ENCODE measurements at places on chromosomes 2 and 18.

- no peak for DNase-seq
Measured at GRCh38 chr18:37361335-37362157, 204.1 kb downstream of the CELF4 start.

DNA sequence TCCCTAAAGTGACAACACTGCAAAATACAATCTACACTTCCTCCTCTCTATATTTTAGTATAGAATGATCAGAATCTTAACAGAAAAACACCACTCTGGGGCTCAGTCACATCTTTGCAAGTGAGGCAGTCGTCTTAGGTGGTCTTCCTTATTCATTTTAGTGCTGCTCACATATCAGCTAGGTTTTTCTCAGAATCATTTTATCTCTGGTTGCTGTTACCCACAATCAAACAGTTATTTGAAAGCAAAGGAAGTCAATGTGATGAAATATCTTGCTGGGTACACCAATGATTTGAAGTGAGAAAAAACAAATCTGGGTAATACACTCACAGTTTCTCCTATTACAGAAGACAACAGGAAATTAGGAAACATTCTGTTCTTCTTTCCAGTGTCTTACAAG is 275.2 kb downstream of the DSEL start:
- DNase-seq, result no peak

- peak; percentile 50 for DNase-seq
Measured at GRCh38 chr2:168518555-168519066, 62.5 kb downstream of the CERS6 start.

DNA sequence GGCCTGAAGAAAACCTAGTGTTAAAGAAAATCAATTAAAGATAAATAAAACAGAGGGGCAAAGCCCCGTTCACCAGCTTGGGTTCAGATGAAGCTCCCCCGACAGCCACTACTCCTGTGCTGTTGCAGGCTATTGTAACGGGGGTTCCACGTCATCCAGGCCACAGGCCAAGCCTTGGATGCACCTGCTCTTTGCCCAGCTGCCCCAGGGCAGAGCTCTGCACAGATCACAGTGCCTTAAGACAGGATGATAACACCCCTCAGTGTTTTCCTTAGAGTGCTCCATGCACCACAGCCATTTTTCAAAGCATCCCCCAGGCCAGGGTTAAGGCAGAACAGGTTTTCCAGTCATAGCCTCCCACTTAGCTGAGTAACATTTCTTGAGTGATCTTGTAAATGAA is 32.0 kb downstream of the FASTKD2 start:
- no peak for DNase-seq

GRCh38 chr18:72652990-72653593 is 109.0 kb upstream of the CBLN2 start:
- DNase-seq, result peak; percentile 52

- no peak for DNase-seq
Measured at GRCh38 chr2:200376513-200377354, 70.2 kb downstream of the SPATS2L start.

GRCh38 chr2:14909795-14910194 is 277.3 kb downstream of the LRATD1 start:
- no peak for DNase-seq

GRCh38 chr2:7840651-7841380 is 841.0 kb upstream of the ID2 start:
- DNase-seq, result no peak
